ENCODE measurements at places on chromosomes 2 and 18. TPM values are rescaled to one million over a fixed set of nuclear protein-coding genes. Genes with fewer than 3 reads are reported as not detected.

DNA sequence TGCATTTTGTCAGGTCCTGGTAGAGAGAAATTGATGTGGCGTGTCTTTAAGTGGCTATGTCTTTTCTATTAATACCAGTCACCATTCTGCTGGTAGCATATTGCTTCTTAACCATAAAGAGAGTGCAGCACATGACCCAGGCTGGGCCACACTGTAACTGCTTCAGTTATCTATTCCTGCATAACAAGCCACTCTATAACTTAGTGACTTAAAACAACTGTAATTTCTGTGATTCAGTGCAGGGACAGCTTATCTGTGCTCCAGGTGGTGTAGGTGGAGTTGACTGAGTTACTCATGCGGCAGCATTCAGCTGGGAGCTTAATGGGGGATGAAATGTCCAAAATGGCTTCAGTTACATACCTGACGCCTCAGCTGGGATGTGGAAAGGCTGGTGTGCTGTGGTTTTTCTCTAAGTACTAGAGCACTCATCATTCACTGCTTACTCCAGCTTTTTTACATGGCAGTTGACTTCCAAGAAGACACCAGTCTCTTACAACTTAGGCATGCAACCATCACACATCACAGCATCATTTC lies 742.4 kb downstream of the SATB2 start:
- DNase-seq: no peak

Gene CHST10
- total RNA-seq: 9.8 TPM

GRCh38 chr2:29182920-29183319 lies 67.7 kb downstream of the CLIP4 start:
- DNase-seq: no peak

Gene CNTNAP5
- not detected for total RNA-seq

Gene ANKRD30B
- total RNA-seq: 0.06 TPM

DNA sequence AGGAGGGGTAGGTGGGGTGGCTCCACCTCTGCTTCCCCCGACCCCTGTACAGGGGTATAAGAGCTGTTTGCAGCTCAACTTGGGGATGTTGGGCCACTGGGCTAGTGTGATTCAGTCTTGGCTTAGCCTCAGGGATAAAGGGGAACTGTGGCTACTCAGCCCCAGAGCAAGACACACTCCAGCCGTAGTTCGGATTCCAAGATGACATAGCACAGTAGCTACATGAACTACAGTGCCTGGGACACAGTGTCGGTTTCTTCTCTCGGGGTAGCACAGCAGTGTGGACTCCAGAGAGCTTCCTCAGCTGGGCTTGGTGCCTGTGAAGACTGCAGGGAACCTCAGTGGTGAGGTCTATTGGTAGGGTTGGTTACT lies 21.1 kb downstream of the CARF start:
- no peak for DNase-seq

- DNase-seq: no peak
These were observed 1.4 kb downstream of the NRP2 start for GRCh38 chr2:205683502-205684367.

DNA sequence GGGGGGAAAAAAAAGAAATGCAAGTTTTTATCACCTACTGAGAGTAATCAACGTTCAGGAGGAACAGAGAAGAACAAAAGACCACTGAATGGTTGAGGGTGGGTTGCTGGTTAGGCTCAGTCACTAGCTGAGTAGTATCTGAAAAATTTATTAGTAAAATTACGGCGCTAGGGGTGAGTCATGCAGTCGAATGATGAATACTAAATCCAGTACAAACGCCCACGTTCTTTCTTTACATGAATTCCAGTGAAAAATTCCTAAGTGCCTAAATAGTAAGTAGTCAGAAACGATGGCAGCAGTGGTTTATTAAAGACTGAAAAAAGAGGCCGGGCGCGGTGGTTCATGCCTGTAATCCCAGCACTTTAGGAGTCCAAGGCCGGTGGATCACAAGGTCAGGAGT lies 52.0 kb downstream of the TEKT4 start:
- no peak for DNase-seq

Data from heart left ventricle (tissue), 16 donors.